ENCODE measurements at places on chromosomes 5 and 9.

- DNase-seq, result no peak
These were observed 447.9 kb upstream of the SGCD start for GRCh38 chr5:155878991-155879575.

DNA sequence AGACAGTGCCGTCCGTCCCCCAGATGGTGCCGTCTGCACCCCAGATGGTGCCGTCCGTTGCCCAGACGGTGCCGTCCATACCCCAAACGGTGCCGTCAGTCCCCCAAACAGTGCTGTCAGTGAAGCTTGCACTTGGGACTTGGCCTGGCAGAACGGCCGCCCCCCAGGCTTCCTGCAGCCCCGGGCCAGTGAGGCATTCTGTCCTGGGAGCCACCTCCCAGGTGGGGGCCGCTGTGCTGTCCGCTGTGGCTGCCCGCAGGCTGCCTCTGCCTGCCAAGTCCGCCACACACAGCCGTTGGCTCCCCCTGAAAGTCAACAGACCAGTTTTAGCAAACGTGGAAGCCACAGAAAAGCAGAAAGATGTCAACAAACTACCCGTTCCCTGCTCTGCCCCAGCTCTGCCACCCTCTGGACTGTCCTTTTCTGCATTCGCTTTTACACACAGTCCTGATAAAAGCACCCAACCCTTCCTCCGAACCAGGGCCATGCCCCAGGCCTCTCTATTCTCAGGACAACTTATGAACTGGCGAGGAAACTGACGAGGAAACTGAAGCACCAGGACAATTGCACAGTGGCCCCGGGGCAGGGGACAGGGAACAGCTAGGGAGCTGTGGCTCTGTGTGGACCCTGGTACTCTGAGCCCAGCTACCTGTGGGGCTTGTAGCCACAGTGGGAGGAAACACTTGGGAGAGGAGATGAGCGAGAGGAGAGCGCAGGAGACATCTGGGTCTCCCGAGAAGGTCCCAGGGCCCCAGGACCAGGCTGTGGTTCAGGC lies 39.6 kb upstream of the RXRA start:
- no peak for DNase-seq

DNA sequence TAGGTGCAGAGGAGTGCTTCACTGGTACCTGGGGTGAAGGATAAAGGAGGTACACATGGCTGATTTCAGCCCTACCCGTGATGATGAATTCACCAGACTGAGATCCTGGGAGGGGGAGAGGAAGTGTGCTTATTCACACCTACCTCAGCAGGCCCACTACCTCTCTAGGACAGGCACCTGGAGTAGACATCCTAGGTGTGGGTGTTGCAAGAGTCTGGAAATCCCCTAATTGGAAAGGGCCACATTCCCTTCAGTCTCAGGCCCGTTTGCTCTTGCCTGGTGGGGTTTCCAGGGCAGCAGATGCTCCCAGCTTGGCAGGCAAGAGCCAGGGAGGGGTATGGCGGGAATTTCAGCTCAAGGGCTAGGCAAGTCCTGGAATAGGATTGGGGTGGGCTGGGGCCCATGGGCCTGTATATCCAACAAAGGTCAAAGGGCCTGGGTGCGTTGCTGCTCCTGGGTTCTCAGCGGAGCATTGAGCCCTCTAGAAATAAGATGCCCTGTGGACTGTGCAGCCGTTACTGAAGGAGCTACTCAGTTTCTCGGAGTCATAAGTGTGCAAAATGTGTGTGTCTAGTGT lies 5.8 kb upstream of the CCL21 start:
- no peak for DNase-seq

- no peak for DNase-seq
These were observed 15.1 kb upstream of the NRARP start for GRCh38 chr9:137317021-137317717.

DNA sequence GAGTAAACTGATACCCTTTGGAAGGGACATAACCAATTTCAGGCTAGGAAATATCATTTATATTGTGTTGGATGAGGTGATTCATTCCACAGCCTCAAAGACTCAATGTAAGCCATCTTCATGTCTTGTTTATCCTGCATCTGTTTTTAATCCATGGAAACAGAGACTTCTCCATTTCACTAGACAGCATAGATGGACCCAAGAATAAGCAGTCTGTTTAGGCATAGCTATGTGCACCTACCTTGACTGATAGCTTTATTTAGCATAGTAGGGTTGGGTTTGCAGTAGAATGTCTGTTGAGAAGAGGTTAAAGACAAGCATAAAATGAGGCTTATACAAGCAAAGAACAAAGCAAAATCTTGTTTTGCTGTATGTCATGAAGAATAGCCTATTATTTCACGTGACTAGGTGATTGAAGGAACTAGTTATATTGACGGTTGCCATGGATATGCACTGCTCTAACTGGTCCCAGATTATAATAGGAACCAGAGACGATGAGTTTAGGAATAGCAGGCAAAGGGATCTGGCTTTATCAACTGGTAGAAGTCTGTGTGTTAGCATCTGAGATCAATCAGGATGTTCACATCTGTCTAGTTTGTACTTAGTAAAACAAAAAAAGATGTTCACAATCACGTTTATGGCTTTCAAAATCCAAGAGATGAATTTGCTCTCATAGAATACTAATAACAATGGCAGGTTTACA lies 154.8 kb upstream of the KLF9 start:
- DNase-seq, result no peak

Data from glutamatergic neuron (in vitro differentiated cells).